ENCODE measurements at places on chromosomes 1 and 21.

GRCh38 chr1:1858382-1859086 lies 32.4 kb downstream of the GNB1 start:
- no peak for DNase-seq

- DNase-seq, result peak; percentile 42
Observed at GRCh38 chr1:108817016-108817415, 39.9 kb downstream of the AKNAD1 start.

- DNase-seq, result peak; percentile 22
Observed at GRCh38 chr21:34526618-34527290, 14.7 kb upstream of the KCNE1 start.

DNA sequence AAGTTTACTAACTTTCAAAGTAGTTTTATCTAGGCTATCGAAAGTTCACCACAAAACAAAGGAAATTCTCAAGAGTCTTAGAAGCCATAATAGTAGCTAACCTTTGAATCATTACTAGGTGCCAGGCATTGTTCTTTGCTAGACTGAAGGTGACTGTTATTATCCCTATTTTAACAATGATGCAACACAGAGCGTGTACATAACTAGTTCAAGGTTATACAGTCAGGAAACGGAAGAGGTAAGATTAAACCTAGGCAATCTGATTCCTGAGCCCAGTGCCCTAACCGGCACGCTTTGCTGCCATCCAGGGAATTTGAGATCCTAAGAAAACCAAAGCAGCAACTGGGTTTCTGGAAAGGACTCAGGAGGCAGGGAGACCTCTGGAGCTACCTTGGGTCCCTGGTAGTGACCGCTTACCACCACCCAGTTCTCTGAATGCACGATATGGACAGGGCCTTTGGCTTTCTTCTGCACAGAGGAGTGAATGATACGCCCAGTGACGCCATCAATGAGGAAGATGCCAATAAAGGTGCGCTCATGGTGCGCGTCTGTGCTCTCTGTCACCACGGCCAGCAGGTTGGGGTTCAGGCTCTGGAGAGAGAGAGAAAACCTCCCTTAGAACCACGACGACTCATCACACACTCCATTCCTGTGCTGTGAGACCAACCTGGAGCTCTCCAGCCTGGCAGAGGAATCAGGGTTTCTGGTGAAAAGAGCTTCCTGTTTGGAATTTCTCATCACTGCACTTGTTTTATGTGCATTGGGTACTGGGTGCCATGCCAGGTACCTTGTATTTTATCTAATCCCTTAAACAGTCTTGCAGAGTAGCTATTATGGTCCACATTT lies 13.1 kb upstream of the UBR4 start:
- no peak for DNase-seq

GRCh38 chr1:168234846-168235547 lies 9.2 kb downstream of the SFT2D2 start:
- no peak for DNase-seq

Data from C1 segment of cervical spinal cord (tissue), 14 donors.